ENCODE measurements at places on chromosomes 16 and 17.
A peak's percentile ranks its signal among the peaks of the same experiment; 100 is the strongest.

DNA sequence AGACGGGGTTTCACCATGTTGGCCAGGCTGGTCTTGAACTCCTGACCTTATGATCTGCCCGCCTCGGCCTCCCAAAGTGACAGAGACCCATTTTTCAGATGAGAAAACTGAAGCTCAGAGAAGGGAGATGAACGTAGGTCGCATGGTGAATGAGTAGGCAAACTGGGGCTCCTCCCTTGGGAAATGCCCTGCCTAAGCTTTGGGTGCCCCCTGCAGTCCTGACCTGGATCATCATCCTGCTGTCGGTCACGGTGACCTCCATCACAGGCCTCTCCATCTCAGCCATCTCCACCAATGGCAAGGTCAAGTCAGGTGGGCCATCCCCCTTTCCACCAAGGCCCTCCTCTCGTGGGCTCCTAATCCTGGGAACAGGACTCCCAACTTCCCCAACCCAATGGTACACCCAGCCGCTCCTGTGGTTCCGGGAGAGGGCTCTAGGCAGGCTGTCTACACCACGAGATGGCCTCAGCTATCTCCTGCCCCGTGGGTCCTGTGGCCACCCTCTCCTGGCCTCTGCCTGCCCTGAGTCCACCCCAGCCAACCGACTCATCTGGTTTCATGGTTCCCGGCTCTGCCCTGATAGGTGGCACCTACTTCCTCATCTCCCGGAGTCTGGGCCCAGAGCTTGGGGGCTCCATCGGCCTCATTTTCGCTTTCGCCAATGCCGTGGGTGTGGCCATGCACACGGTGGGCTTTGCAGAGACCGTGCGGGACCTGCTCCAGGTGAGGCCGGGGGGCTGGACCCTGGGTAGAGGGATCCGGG, 4.7 kb downstream of the SLC12A3 start:
- no peak for DNase-seq

- peak; percentile 96 for DNase-seq
Measured at GRCh38 chr17:11598274-11599221, at the start of gene DNAH9. DNAH9 (plus strand) TSS chr17:11598470; CDS start chr17:11598499, 29 bp downstream.

DNA sequence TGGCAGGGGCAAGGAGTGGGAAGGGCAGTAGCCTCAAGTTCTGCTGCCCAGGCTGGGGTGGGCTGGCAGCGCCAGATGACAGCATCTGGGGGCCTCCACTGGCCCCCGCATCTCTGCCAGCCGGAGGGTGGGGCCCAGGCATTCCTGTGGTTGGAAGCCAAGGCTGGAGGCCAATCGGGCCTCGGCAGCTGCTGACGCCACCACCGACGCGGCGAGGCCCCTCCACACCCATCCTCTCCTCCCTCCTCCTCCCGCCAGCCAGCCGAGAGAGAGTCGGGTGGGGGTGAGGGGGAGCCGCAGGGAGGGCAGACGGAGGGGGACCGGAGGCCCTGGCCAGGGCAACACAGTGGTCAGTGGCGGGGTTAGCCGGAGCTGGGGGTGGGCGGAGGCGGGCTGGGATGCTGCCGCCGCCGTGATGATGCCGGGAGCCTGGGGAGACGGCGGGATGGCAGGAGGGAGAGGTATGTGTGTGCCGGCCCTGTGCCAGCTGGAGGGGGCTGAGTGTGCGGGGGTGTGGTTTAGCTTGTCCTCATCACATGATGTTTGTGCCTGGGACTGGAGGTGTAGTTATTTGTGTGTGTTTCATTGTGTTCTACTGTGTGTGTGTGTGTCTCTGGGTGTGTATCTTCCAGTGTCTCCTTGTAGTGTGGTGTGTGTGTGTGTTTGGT, 36.6 kb downstream of the ARHGAP23 start:
- peak; percentile 96 for DNase-seq

DNA sequence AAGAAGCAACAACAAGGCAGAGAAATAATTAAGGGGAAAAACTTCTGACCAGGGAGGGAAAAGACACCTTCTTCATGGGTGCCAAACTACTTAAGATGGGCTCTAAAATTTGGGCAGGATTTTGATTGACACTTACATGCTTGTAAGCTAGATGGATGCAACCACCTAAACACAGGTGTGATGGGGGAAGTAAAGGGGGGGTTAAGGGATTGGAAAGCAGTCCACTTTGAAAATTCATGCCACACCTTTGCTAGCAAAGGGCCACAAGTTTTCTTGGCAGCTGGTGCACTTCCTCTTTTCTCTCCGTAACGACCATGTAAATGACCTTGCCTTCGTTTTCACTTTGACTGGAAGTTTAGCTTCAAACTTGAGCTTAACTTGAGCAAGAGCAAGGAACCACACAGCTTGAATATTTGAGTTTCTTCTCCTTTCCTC, 14.3 kb upstream of the PRKAR1A start:
- DNase-seq = no peak
